ENCODE measurements at places on chromosomes 16 and 17.

GRCh38 chr16:83700918-83701317 is 106.9 kb upstream of the HSBP1 start:
- no peak for DNase-seq

GRCh38 chr17:29163563-29163962 is 16.6 kb downstream of the MYO18A start:
- no peak for DNase-seq

DNA sequence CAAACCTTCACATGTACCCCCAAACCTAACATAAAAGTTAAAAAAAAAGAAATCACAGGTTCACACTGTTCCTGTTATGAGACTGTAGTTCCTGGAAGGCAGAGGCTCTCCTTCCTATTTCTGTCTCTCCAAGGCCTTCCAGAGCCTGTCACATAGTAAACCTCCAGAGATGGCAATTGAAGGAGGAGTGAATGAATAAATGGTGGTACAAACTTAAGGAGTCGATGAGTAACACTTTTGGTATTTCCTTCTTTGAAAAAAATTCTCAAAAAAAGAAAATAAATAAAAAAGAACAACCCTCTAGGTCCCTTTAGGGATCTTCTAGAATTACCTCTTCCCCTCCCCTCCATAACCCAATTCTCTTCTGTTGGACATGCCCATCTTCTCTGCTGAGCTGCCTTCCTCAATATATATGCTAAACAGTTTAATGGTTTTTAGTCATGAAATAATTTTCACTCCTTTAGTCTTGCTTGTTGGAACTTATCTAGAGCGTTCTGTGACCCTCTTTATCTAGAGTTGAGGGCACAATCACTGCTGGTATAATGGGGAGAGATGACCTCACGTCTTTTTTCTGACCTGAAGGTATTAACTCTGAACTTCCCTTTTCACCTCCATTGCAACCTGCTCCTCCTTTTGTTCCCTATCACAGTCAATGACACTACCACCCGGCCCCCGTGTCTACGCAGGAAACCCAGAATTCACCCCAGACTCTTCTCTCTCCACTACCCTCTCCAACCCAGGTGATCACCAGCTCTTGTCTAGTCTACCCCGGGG is 1.7 kb upstream of the TAF15 start:
- no peak for DNase-seq

DNA sequence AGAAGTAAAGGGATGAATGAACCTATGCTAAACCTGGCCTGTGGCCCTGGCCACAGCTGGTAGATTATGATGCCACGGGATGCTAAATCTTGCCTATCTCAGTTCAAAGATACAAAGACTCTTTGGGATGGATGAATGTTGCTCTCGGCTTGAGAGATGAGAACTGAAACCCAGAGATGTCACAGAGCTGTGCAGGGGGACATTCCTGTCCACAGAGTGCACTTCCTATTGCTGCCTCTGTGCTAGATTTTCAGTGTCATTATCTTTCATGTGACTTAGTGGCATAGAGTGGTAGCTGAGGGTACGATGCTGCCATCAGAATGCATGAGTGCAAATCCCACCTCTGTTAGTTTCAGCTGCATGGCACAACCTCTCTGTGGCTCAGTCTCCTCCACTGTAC is 2.3 kb upstream of the MT1M start:
- no peak for DNase-seq

GRCh38 chr16:60776281-60776680 is 1260.0 kb downstream of the CDH8 start:
- DNase-seq = no peak

GRCh38 chr16:31420037-31420436 is 8.1 kb downstream of the COX6A2 start:
- no peak for DNase-seq

DNA sequence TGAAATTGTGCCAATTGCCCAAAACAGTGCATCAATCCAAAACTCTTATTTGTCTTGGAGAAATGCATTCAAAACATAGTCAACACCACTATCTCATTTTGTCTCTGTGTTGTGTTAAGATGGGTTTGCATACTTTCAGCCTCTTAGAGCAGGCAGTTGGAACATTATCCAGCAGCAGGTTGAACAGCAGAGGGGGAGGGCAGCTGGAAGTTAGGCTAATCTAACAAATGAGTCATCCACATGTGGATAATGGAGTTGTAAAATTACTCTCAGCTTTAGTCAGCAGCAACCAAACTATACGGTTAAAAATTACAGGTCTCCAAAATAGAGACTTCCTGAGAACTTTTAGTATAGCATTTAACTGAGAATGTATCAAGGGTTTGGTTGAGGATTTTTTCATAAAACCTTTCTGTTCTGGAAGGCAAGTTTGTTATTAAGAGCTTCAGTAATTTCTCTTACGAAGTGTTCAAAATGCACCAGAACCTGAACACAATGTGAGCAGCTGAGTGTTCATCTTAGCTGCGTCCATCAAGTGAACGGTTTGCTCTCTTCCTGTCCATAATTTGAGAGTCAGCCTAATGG is 46.3 kb downstream of the PRKCA start:
- DNase-seq = peak; percentile 63

- DNase-seq = no peak
Observed at GRCh38 chr17:73466704-73467433, 155.1 kb upstream of the CDC42EP4 start.

- no peak for DNase-seq
Observed at GRCh38 chr17:45132320-45132571, at the start of gene PLCD3. PLCD3 (minus strand) TSS chr17:45132515; CDS start chr17:45132410, 105 bp downstream.

DNA sequence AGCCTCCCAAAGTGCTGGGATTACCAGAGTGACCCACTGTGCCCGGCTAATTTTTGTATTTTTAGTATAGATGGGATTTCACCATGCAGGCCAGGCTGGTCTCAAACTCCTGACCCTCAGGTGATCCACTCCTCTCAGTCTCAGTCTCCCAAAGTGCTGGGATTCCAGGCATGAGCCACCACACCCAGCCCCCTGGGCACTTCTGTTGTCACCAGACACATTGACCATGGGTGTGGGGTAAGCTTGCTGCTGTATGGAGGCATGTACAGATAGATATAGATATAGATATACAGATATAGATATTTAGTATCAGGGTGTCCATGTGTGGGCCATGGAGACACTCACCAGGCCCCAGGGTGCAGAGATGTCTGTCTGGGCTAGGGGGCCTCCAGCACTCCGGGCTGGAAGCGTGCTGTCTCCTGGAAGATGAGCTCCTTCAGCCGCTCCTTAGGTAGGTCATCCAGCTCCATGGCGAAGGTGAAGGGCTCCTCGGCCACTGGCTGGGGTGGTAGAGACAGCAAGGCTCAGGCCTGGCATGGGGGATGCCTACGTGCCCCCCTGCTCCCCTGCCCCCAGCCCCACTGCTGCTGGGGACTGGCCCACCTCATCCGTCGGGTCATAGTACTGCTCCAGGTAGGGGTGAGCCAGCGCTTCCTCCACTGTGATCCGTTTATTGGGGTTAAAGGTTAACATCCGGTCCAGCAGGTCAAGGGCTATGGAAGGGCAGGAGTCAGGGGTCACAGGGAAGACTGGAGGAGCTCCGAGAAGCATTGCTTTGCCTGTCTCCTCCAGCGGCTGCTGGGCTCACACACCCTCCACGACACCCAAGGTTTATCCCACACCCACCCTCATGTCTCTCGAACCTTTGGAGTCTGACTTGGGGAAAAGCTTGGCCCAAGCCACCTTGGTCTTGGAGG is 3.2 kb upstream of the GDPD3 start:
- no peak for DNase-seq

DNA sequence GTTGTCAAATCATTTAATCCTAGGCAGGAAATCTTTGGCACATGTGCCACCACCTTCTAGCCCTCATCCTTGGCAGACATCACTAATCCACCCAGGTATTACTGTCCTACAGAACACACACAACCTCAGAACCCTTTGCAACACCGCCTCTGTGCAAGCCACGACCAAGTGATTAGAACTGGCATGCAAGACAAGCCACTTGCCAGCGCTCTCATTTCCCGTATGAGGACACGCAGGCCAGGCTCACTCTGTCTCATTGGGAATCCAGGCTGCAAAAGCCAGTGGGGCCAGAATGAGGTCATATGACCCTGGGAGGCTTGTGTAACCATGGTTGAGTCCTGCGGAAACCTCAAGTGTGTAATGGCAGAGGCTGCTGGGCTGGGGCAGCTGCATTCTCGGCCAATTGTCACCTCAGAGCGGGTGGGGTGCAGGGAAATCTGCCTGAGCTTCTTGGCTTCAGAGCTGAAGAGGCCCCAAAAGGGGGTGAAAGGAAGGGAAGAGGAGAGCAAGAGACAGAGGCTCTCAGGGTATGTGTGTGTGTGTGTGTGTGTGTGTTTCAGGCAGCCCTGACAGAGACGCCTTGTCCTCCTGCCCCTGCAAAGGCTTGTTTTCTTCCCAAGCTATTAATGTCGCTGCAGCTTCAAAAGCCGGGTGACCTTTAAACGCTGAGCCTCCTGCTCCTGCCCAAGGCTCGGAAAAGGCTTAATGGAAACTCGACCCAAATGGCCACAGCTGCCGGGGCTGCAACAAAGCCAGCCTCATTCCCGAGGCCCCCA is 43.2 kb upstream of the MRPS23 start:
- peak; percentile 37 for DNase-seq

GRCh38 chr17:70608193-70608592 is 438.9 kb downstream of the KCNJ2 start:
- no peak for DNase-seq

DNA sequence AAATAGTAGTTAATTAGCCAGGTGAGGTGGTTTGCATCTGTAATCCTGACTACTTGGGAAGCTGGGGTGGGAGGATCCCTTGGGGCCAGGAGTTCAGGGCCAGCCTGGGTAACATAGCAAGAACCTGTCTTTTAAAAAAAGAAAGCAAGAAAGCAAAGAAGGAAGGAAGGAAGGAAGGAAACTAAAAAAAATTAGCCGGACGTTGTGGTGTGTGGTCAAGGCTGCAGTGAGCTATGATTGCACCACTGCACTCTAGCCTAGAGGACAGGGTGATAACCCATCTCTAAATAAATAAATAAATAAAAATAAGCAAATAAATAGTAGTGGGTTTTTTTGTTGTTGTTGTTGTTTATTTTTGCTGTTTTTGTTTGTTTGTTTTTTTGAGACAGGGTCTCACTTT is 39.3 kb upstream of the MAP2K6 start:
- DNase-seq = no peak

DNA sequence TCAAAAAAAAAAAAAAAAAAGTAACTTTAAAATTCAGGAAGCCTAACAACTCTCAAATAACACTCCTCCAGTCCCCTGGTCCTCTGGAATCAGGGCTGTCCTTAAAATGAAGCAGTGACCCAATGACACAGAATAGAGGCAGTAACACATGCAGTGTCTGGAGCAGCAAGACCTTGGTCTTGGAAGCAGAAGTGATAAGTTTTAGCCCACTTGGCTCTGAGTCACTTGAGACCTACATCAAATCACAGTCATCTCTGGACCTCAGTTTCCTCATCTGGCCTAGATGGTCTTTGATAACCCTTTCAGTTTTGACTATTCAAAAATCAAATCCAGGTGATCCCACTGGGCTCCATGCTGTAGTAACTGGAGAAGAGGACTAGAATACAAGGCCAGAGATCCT is 39.0 kb downstream of the LYRM1 start:
- no peak for DNase-seq

- no peak for DNase-seq
Observed at GRCh38 chr16:67539691-67540635, 11.3 kb downstream of the RIPOR1 start.

DNA sequence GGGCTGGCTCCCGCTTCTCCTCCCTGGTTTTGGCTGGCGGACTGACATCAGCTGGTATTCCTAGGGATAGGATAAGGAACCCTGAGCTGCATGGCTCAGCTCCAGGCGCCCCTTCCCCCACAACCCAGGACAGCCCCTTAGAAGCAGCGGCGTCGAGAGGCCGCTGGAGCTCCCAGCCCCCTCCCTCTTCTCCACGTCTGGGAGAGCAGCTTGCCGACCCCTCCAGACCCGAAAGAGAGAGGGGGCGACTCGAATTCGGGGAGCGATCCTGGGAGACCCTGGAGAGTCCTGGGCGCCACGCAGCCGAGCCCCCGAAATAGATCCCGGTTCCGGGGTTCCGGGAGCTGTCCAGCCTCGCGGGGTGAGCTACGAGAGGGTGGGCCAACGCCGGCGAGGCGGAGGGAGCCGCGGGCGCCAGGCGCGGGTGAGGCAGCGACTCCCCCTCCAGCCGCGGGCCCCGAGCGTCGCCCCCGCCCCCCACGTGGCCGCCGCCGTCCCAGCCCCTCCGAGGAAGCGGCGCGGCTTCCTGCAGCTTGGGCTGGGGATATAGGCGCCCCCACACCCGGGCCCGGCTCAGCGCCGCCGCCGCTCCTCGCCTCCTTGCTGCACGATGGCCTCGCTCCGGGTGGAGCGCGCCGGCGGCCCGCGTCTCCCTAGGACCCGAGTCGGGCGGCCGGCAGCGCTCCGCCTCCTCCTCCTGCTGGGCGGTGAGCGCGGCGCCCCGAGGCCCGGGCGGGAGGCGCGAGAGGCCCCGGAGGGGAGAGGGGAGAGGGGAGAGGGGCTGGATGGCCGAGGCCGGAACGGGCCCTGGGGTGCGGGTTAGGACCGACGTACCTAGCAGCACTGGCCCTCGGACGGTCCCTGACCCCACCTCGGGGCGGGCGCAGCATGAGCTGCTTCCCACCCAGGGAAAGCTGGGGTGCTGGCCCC is at the start of gene RAMP2:
Gene RAMP2, plus strand, starts transcription at position 576 of the 930 bp plus-strand sequence. Its CDS starts 35 bp downstream, at position 611.
- no peak for DNase-seq

- no peak for DNase-seq
Observed at GRCh38 chr17:38327936-38328335, 15.8 kb downstream of the GPR179 start.

GRCh38 chr17:21352981-21353265 is 23.2 kb upstream of the KCNJ12 start:
- DNase-seq = no peak

GRCh38 chr17:16398270-16399267 is 16.8 kb upstream of the TRPV2 start:
- no peak for DNase-seq
